Activated T-cell treated with anti-CD3 and anti-CD28 coated beads for 1 hour (primary cell): ENCODE measurements at places on chromosomes 16 and 17.

DNA sequence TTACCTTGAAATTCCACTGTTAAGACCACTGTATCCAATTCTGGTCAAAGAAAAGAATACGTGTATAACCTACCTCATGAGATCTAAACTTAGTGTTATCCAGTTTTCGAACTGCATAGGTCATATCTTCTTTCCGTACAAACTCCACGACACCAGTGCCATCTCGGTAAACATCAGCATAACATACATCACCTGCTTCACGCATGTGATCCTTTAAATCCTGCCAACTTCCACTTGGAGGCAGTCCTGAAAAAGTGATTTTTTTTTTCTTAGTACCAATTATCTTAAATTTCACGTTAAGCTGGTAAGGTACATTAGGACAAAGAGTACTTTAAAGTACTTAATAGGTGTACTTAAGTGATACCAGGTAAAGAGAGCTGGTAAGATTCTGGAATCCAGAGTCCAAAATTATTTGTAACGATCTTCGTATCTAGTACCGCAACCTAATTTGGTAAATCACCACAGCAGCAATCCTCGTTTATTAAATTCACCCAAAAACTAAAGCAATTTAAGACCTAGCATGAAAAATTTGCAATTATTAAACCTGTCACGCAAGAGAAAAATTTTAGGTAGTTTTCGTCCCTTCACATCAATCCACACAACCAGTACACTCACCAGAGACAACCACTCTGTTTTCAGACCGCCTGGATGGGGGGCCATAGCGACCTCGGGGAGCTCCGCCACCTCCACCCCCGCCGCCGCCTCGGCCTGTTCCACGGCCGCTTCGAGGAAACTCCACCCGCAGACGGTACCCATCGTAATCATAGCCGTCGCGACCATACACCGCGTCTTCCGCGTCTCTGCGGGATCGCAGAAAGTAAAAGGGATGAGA lies 1.1 kb downstream of the SRSF1 start:
- DNase-seq = no peak

DNA sequence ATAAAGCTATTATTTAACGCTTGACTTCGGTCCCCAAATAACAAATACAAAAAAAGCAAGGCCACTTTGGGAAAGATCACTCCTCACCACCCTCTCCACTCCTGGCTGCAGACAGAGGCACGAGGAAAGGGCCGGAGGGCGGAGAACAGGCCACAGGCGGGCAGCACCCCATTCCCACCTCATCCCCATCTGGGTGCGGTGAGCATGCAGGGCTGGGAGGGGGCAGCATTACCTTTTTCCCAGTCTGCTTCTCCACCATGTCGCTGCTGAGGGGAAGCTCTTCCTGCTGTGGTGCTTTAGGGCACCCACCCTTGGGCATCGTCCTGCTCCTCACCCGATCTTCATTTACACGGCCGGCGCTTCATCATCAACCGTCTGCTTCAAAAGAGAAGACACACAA lies 99.2 kb downstream of the ZNF778 start:
- DNase-seq = no peak

GRCh38 chr16:47507701-47508100 lies 46.6 kb downstream of the PHKB start:
- no peak for DNase-seq

GRCh38 chr16:74862743-74863244 lies 88.2 kb upstream of the FA2H start:
- DNase-seq = no peak

DNA sequence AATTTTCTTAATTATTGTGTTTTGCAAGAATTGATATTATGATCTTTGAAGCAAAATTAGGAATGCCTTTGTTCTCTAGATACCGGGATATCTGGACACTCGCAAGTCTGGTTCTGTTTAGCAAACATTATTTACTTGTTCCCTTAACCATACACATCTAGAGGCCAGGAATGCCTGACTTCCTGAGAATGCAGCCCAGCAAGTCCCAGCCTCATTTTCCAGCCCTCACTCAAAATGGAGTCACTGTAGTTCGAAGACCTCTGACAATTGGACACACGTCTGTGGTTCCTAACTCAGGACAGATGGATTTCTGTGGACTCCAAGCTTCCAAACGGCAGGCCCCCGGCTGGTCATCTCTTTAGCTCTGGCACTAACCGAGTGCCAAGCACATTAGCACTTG lies 355.4 kb upstream of the RBFOX1 start:
- DNase-seq = no peak

DNA sequence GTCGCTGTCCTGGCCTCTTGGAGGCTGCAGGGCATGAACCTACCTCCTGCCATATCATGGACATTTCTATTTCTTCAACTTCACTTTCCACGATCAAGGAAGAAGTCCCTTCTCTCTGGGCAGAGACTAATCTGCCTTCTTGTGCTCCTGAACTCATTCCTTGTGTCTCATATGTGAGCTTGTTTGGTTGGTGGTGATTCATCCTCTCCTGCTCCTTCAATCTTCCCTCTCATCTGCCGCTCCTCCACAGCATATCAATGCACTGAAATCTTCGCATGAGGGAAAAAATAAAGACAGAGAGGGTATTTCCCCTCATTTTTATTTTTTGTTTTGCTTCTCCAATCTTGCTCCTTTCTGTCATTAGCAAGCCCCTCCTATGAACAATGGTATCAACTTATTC lies 571.7 kb upstream of the GOT2 start:
- no peak for DNase-seq

DNA sequence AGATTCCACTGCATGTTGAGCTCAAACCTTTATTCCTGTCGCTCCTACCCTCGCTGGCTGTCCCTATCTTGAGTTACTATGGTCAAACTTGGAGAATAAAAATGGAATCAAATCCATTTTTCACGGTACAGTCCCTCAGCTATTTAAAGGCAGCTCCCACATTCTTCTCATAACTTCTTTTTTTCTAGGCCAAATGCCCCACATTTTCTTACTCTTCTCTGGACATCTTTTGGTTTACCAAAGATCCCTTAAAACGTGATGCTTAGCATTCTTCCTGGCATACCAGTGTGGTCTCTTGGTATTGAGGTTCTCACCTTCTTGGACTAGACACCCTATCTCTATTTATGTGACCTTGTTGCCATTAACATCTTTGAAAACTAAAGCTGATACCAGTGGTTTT lies 48.3 kb upstream of the MAF start:
- no peak for DNase-seq

DNA sequence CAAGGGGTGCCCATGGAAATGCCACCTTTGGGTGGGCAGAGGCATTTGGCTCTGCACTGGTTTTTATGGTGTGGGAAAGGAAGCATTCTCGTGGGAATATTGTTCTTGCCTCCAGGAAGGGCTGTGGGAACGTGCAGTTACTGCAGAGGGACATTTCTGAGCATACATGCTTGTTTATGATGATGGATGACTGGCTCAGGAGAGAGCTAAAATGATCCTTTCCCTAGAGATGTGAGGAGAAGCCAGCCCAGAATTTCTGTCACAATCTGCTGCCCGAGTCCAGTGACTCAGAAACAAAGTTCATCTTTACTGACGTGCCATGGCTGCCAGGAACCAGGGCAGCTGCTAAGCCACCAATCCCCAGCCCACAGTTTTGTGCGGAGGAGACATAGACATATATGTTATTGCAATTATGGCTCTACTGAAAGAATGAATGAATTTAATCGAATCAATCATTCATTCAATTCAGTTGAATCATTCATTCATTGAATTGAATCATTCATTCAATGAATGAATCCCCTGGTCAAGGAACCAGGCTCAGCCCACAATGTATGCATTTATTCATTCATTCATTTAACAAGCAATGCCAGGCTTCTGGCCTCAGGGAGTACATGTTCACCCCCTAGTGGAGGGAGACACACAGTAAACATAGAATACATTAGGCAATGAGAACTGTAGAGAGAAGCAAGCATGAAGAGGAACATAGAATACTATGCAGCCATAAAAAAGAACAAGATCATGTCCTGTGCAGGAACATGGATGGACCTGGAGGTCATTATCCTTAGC lies 414.4 kb upstream of the HSBP1 start:
- no peak for DNase-seq

- no peak for DNase-seq
Observed at GRCh38 chr17:42010898-42011516, 6.2 kb downstream of the DNAJC7 start.

GRCh38 chr16:27241658-27242057 lies 26.9 kb downstream of the NSMCE1 start:
- DNase-seq = no peak

GRCh38 chr16:75111961-75112733 lies 4.4 kb downstream of the LDHD start:
- no peak for DNase-seq

GRCh38 chr17:14690704-14691103 lies 389.8 kb downstream of the HS3ST3B1 start:
- no peak for DNase-seq

DNA sequence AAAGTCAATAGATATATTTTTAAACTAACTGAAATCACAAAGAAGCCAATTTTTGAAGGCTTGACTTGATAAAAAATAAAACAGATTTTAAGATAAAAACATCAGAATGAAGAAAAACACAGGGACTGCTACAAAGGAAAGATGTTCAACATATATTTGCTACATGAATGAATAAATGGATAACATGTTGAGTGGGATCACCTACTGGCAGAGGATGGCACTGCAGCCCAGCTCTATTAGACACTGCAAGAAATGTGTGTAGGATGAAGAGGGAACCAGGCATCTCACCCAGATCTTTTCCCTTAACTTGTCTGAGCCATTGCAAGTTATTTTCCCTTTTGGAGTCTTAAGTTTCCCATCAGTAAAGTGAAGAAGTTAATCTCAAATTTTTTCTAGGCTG lies 4.2 kb downstream of the AIPL1 start:
- no peak for DNase-seq

- no peak for DNase-seq
Observed at GRCh38 chr17:35752945-35753764, at the start of gene GAS2L2. Gene GAS2L2, minus strand, starts transcription at chr17:35753239. Its CDS starts 389 bp downstream, at chr17:35752850.

DNA sequence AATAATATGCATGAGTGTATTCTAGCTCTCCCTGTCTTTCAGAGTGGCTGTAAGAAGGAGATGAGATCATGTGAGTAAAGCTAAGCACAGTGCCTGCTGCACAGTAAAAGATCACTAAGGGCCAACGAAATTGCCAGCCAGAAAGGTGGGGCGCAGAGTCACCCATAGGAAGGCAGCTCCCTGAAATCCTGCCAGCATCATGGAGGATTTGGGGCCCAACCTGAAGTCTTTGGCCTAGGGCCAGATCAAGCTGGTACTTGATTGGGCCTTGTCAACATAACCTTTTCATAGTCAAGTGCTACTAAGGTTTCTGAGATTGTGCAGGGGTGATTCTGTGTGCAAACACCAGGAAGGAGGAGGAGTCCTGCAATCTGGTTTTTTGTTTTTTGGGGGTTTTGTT lies 16.5 kb downstream of the SCNN1B start:
- no peak for DNase-seq

DNA sequence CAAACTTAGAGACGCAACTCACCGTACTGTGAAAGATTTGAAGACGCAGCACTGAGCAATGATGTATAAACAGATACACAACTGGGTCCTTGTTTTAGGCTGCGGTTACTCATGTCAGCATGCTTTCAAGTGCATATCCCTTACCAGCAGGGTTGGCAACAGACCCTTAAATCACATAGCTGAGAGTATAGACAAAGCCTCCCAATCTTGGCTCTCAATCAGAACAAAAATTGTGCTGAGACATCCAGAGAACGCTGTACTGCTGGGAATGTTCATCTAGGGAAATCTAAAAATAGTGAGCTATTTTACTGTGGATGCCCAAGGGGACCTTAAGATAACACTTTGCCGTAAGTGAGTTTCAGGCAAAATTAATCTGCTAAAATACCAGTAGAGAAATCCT lies 84.4 kb upstream of the NUDT7 start:
- DNase-seq = no peak

- DNase-seq = no peak
Observed at GRCh38 chr17:6654841-6655731, 3.5 kb downstream of the C17orf100 start.

DNA sequence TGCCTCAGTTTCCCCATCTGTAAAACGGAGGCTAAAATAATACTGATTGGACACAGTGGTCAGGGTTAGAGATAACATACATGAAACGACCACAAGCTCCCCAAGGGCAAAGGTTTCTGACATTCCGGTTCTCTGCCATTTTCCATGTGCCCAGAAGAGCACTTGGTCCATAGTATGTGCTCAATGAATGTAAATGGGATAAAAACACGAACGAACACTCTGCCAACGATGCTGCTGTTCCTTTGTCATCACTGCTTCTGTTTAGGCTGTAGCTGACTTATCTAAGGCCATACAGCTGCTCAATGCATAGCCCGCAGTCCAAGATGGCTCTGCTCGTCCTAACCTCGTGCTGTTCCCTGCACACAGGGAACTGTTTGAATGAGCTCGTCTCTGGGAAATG lies 102.0 kb downstream of the RMI2 start:
- no peak for DNase-seq

- no peak for DNase-seq
Observed at GRCh38 chr17:53133876-53134275, 688.9 kb upstream of the KIF2B start.

GRCh38 chr16:57092786-57093411 lies 516 bp downstream of the CPNE2 start:
- DNase-seq = peak; percentile 43

DNA sequence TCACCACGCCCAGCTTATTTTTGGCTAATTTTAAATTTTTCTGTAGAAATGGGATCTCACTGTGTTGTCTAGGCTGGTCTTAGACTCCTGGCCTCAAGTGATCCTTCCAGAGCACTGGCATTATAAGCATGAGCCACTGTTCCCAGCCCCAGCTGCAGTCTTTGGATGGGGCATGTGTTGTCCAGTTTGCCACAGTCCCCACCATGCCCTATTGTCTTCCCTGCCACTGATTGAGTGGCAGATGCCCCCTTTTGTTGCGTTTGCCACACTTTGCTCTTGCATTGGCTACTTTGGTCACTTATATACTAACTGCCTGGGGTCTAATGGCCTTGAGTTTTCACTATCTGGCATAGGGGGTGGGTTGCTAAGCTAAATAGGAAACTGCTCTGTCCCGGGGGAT lies 60.8 kb downstream of the ABCC1 start:
- DNase-seq = no peak

- no peak for DNase-seq
Observed at GRCh38 chr17:76011951-76012350, 11.3 kb downstream of the CDK3 start.

DNA sequence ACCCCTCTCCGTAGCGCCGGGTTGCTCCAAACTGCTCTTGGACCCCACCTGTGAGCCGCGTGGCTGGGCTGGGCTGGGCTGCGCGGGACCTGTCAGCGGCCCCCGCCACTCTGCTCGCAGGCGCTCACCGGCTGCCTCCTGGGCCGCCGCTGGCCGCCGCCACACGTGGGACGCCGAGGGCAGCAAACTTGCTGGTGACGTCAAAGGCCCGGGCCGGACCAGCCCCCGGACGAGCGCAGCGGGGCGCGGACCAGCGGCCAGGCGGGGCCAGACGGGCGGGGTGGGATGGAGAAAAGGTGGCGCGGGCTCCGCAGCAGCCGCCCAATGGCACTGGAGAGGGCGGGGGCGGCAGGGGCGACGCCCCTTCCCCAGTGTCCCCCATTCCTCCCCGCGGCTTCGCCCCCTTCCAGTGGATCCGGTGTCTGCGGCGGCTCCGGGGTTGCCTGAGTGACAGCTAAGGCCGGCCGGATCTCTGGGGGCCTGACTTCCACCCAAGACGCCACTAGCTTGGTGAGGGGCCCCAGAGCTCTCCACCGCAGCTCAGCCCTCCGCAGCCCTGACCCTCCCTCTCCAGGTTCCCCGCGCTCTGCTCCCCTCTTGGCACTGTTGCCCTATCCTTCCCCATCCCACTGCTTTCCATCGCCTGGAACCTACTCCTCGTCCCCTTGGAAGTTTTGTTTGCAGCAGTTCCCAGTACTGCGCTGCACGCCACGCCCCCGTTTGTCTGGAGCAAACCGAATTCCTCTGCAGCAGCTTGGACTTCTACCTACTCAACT lies at the start of gene HS3ST3A1:
HS3ST3A1 (minus strand) TSS at position 154 of the 776 bp plus-strand sequence. CDS start 800 bp downstream, outside the sequence.
- DNase-seq = no peak
